Foreskin keratinocyte (primary cell): ENCODE measurements at places on chromosomes 1 and 21.
A peak's percentile ranks its signal among the peaks of the same experiment; 100 is the strongest.

DNA sequence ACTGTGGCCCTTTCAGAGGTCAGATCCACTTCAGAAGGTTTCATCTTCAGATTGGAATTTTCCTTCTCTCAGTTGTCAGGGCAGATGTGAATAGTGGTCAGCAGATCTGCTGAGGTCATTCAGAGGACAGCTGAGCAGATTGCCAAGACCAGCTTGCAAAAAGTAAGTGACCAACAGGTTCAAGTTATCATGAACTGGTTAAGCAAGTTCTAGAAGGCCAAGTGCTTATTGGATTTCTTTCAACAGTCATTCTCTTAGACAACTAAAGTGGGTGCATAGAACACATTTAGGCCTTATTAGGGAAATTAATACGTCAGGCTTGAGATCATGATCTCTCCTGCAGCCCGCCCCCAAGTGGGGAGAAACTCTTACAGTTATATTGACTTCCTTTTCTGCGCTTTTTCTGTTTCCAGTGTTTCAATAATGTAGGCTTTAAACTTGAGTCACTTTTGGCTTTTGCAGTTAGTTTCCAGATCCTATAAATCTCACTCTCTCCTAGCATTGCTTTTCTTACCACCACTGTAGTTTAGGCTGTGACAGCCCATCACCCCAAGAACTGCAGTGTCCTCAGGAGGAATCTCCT is 96.4 kb downstream of the C1orf21 start:
- DNase-seq, result no peak

GRCh38 chr1:63173161-63173560 is 149.2 kb upstream of the FOXD3 start:
- no peak for DNase-seq

DNA sequence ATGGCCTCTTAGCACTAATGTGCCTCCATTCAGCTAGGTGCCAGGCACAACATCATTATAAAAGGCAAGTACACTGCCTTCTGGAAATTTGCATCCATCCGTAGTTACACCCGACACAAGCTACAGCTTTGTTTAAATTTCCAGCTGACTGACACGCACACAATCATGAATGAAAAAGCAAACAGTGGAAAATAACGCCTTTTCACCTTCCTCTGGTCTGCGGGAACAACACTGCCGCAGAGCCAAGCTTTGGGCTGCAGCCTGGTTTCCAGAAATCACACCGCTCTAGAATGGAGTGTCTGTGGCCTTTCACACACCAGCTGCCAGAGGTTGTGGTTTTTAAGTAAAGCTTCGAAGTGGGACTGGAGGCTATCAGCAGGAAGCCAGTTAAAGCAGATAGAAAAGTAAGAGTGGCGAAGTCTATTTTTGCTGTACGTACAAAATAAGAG is 142.8 kb upstream of the COA6 start:
- no peak for DNase-seq

GRCh38 chr1:119815361-119815760 is 4.1 kb upstream of the REG4 start:
- peak; percentile 55 for DNase-seq

DNA sequence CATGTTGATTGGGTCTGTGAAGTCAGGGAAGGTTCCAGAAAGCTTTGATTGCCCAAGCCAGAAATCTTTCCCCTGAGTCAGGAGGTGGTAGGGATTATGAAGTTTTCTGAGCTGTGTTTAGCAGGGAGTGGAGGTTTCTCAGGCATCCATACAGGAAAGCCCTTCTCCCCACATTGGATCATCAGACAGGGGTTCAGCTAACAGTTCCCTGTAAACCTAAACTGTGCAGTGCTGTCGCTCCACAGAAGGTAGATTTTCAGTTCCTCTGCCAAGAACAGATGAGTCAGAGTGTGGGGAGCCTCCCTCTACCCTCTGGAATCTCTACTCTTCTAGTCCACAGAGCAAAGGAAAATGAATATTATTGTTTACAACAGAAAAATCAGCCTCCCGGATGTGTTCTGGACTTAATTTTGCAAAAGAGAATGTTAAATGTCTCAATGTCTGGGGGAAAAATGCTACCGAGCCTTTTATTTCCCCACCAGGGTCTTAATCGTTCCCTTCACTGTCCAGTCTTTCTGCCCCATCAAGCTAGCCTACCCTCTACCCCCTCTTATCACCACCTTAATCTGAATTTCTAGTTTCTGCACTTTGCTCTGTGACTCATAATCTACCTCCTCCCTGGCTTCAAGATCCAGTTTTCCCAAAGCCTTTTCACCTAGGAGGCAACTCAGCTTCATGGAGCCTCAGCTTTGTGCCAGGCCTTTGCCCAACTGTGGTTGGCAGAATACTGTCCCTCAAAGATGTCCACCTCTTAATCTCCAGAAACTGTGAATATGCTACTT is 355.6 kb downstream of the PRDM2 start:
- peak; percentile 91 for DNase-seq

DNA sequence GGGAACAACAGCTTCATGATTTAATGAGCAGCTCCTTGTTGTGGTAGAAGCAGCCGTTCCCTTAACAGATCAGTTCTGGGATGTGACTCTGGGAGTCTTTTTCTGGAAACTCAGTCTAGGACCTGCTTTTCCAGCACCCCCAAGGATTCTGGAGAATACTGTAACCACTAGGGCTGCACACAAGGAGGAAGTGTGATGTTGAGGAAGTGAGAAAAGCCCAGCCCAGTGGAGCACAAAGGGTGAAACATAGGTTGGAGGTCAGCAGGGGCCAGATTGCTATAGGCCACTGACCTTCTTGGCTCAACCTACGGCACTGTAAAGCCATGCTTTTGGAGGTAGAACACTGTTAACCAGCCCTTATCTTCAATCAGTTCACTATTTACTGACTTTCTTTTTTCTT is 10.1 kb upstream of the PLA2G5 start:
- DNase-seq, result no peak

- no peak for DNase-seq
Measured at GRCh38 chr1:204746838-204747442, 61.4 kb upstream of the LRRN2 start.

- no peak for DNase-seq
Measured at GRCh38 chr1:236920286-236920894, 83.9 kb downstream of the MT1HL1 start.

- DNase-seq, result no peak
Measured at GRCh38 chr21:46098303-46099141, 610 bp downstream of the COL6A2 start.

DNA sequence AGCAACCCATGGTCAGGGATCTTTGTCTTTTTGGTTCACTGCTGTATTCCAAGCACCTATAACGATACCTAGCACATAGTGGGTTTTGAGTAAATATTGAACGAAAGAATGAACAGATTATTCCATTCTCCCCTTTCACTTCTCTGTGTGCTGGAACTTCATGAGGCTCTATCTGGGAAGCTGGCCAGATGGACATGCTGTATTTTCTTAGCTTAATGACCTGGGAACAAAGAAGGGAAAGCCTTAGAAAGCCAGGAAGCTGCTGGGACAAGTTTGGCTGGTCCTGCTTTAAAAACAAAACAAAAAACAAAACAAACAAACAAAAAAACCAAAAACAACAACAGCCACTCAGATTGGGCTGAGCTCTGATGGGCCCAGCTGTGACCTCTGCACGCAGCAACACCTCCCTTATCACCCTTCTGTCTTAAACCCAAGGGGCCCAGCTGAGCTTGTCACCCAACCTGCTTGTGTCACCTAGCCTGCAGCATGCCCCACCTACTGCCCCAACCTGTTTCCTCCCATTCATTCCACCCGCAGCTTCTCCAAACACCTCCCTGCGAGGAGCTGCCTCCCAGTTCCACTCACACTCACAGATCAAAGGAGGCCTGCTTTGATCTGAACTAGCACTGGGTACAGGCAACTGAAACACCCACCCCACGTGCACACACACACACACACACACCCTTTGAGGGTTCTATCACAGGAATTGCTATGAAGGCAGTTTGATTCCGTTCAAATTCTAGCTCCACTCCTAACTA is 37.1 kb downstream of the SLC30A1 start:
- no peak for DNase-seq

DNA sequence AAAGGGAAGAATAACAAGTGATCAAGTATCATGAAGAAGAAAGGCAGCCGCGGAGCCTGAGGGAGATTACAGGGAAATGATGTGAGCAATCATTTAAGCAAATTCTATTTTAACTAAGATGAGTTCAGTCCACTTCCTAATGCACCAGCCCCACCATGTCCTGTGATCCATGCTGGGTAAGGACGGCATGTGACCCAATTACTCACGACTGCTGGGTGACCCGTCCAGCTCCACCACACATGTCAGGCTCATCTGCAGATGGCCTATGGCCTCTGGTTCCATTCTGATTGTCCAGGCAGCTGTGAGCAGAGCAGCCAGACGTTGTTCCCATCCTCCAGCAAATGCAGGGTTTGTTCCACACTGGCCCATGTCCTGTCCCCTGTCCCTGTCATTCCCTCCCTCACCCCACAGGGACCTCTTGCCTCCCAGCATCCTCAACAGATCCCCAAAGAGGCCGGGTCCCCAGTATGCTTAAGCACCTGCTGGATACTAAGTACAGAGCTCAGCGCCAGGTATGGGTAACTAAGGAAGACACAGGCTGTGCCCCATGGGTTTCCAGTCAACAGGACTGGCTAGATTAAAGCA is 87.9 kb downstream of the MATN1 start:
- no peak for DNase-seq

DNA sequence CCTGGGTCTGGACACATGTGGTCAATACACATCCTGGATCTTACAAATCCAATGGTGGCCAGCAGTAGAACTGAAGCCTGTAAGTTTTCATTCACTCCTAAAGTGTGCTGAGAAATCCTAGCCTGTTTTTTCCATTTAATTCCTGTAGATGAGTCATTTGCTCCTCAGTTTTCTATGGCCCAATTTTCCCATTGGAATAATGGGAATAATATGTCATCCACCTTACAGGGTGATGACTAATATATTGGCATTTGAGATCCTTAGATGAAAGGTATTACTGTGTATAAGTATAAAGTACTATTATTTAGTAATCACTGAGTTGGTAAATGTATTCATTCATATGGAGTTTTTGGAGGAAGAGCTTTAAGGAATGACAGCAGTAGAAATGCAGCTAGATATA is 89.7 kb upstream of the ADAR start:
- DNase-seq, result no peak

- DNase-seq, result no peak
Measured at GRCh38 chr1:2523191-2523890, 3.1 kb downstream of the PANK4 start.

DNA sequence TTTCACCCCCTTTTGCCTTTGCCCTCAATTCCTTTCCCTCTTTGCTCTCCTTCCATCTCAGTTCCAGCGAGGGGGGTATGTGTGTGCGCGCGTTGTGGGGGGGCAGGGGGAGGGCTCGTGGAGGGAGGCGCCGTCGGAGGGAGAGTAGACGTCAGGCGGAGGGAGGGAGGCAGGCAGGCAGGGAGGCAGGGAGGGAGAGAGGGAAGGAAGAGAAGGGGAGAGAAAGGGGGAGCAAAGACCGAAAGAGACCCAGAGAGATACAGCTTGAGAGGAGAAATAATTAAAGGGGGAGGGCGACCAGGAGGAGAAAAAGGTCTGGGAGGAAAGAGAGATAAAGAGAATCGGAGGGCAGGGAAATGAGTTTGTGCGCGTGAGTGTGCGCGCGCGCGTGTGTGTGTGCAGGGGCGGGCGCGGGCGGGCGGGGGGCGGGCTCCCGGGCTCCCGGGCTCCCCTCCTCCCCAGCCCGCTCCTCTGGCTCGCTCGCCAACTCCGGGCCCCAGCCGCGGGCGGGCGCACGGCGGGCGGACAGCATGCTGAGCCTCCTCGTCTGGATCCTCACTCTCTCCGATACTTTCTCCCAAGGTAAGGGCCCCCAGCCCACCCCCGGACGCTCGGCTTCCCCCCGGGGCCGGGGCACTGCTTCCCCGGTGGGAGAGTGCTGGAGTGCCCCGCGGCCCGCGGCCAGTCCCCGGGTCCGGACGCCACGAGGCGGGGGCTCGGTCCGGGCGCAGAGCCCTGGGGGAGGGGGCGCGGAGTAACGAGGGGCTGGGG is at the start of gene KIRREL1:
TSS of gene KIRREL1 (plus strand) at position 499 of the 771 bp plus-strand sequence. CDS start at position 531, 32 bp downstream.
- peak; percentile 42 for DNase-seq

DNA sequence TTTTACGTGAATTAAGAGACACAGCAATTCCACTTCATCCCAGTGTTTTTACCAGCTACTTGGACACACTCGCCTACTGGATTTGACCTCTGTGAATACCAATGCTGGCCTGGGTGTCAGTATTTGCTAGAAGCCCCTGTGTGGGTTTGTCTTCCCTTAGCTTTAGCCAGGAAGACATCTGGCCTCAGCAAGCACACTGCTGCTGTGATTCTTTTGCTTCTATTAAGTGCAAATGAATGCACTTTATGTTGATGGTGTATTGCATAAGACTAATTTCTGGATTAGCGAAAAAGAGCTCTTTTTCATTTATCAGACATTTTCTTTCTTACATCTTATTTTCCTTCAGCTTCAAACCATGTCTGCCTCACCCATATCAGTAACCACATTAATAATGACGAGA is 140.0 kb downstream of the CHRM3 start:
- no peak for DNase-seq

DNA sequence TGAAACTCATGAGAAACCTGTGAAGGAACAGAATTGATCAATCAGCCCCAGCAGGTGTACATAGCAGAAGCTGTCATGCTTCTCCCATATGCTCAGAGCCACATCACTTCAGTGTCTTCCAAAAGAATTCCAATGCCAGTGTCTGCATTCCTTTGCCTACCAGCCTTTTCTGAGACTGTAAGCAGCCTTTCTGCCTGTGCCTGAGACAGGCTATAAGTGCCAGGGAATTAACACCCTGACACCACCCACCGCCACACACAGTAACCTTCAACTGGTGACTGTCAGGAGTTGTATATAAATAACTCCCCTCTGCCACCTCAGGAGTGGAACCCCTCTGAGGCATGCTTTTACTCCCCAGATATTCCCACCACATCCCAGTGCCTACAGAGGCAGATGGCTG is 38.1 kb upstream of the SLAMF9 start:
- DNase-seq, result no peak

GRCh38 chr1:23651069-23651808 is 40.4 kb upstream of the RPL11 start:
- peak; percentile 50 for DNase-seq

- peak; percentile 50 for DNase-seq
Measured at GRCh38 chr1:224430511-224431113, 4.0 kb downstream of the WDR26 start.

- no peak for DNase-seq
Measured at GRCh38 chr1:214823311-214824117, 220.5 kb downstream of the CENPF start.

GRCh38 chr1:20123722-20124455 is 4.6 kb upstream of the PLA2G2D start:
- no peak for DNase-seq

- DNase-seq, result no peak
Measured at GRCh38 chr1:114090738-114091505, 62.7 kb downstream of the SYT6 start.

GRCh38 chr1:174911606-174912005 is 88.1 kb upstream of the CACYBP start:
- DNase-seq, result no peak

DNA sequence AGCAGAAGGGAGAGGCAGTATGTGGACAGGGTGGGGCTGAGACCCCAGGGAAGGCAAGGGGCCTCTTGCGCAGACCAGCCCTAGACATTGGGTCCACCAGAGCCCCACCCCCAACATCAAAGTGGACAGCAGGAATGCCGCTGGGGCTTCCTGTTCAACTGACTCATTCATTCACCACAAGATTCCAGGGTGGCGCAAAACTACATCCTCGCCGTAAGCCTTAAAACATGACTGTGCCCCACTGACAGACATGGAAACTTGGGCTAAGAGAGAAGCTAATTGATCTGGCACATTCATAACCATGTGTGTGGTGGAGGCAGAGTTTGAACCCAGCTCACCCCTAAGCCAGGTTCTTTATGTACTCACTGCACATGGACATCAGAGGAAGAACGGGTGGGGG is 14.0 kb downstream of the COL16A1 start:
- DNase-seq, result peak; percentile 91
